Naive thymus-derived CD4-positive, alpha-beta T cell (primary cell): ENCODE measurements at places on chromosomes 6 and 20. TPM values are rescaled to one million over a fixed set of nuclear protein-coding genes. Genes with fewer than 3 reads are reported as not detected.

DNA sequence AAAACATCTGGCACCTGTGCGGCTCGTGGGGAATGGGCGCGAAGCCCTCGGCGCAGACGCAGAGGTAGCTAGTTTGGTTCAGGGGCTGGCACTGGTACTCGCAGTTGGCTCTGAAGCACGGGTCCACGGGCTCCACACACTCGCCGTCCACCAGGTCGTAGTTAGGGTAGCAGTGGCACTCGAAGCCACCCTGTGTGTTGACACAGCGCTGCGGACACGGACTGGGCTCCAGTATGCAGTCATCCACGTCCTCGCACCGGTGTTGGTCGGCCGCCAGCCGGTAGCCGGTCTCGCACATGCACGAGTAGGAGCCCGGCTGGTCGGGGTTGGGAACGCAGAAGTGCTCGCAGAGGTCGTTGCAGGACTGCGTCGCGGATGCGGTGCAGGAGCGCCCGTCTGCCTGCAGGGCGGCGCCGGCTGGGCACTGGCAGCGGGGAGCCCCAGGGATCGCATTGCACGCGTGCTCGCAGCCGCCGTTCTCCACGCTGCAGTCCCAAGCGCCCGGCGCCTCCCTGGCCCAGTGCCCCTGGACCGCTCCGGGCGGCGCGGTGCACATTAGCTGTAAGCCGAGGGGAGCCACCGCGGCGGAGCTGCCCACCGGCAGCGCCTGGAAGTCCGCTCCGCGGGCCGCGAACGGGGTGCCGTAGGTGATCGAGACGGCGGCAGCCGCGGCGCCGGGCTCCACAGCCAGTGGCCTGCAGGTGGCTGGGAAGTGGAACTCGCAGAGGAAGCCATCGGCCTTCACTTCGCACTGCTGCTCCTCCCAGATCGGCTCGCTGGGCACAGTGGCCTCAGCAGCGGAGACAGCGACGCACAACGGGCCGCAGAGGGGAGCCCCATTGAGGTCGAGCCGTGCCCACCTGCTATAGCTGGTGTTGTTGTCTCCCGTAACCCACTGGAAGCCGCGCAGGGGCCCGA lies 930 bp downstream of the THBD start:
- H3K27ac ChIP-seq, result no peak overlapping the region
- no peaks in the 10 kb centered on the region for H3K4me1 ChIP-seq
- H3K4me3 ChIP-seq, result no peak overlapping the region
- no peaks in the 10 kb centered on the region for H3K36me3 ChIP-seq

GRCh38 chr6:150146436-150146835 lies 3.6 kb downstream of the PPP1R14C start:
- no peaks in the 10 kb centered on the region for H3K36me3 ChIP-seq
- H3K27me3 ChIP-seq, result peaks cover 7% of the 10 kb centered on the region
- H3K27ac ChIP-seq, result no peak overlapping the region
- no peaks in the 10 kb centered on the region for H3K4me1 ChIP-seq
- H3K4me3 ChIP-seq, result no peak overlapping the region

GRCh38 chr20:41837669-41838224 lies 219.6 kb upstream of the CHD6 start:
- H3K4me3 ChIP-seq, result no peak overlapping the region
- no peaks in the 10 kb centered on the region for H3K4me1 ChIP-seq
- no peak for DNase-seq
- no peaks in the 10 kb centered on the region for H3K27me3 ChIP-seq

DNA sequence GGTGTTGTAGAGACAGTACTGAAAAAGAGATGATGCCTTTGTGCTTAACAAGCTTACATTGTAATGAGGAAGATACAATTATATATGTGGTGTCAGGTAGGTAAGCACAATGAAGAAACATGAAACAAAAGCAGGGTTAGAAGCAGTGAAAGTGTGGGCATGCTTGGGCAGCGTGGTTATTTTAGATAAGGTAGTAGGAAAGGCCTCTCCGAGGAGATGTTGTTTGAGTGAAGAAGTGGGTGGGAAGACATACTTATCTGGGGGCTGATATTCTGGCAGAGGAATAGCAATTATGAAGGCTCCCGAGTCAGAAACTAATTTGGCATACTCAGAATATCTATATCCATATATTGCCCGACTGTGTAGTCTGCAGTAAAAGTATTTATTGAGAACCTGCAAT lies 4.7 kb downstream of the CDKAL1 start:
- H3K27me3 ChIP-seq, result no peaks in the 10 kb centered on the region
- peaks cover 11% of the 10 kb centered on the region for H3K4me1 ChIP-seq
- DNase-seq, result no peak
- no peak overlapping the region for H3K27ac ChIP-seq

GRCh38 chr20:10922506-10922905 lies 248.7 kb upstream of the JAG1 start:
- H3K27ac ChIP-seq, result no peak overlapping the region
- no peaks in the 10 kb centered on the region for H3K27me3 ChIP-seq
- no peak for DNase-seq
- no peaks in the 10 kb centered on the region for H3K4me1 ChIP-seq
- H3K36me3 ChIP-seq, result no peaks in the 10 kb centered on the region
- H3K4me3 ChIP-seq, result no peak overlapping the region

Gene PAQR8
- 46.2 TPM for total RNA-seq
